ENCODE measurements at places on chromosomes 11 and 22. TPM values are rescaled to one million over a fixed set of nuclear protein-coding genes. Genes with fewer than 3 reads are reported as not detected.

- peak; percentile 67 for DNase-seq
Measured at GRCh38 chr11:57482782-57483561, 22.6 kb downstream of the RTN4RL2 start.

DNA sequence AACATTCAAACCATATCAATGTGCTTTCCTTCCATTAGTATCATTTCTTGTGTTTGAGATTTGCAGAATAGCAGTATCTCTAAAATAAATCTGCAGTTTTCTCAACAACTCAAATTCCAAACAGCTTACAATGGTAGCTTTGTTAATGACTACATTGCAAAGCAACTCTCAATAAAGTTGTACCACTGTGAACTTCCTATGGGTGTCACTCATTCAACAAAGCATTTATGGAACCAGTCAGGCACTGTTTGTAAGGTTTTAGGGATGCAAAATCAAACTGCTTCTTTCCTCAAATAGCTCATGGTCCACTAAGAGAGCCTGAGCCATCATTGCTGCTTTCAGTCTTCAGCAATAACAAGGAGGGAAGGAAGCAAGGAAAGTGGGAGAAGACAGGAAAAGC lies 91.0 kb downstream of the CCDC83 start:
- DNase-seq, result no peak

DNA sequence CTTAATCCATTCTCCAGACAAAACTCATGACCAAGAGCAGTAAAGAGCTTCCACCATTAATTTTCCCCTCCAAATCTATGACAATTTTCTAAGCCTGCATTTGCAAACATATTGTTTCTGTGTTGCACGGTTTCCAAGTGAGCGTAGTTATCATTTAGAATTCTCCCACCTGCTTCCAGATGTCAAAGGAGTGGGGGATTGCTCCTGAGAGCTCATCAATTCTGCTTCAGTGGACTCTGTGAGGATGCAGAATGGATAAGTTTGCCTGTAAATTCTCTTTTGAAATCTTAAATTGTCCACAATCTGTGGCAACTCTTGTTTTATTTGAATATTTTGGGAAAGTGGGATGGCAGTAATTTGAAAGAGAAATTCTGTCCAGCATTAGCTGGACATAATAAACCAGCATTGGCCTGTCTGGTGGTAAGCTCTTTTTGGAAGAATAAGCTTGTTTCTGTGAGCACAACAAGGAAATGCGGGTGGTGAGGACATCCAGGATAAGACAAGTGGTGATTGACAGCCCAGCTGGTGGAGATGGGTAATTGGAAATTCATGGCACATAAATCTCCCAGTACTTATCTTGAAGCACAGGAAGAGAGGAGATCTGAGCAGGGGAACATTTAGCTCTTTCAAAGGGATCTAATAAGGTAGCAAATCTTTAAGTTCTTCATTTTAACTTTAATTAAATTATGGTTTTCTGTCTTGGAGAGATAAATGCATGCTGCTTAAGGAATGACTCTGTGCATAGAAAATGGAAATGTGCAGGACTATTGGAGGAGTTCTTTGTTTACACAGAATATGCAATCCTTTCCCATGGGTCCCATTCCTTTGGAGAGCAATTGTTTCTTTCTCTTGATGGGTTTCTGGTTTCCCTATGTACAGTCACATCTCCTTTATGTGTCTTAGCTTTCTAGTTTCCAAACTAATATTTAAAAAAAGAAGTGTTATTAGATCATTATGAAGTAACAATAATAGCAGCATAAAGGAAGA lies 73.2 kb downstream of the FAT3 start:
- no peak for DNase-seq

- DNase-seq, result no peak
Measured at GRCh38 chr11:2210366-2211112, 38.9 kb upstream of the TH start.

DNA sequence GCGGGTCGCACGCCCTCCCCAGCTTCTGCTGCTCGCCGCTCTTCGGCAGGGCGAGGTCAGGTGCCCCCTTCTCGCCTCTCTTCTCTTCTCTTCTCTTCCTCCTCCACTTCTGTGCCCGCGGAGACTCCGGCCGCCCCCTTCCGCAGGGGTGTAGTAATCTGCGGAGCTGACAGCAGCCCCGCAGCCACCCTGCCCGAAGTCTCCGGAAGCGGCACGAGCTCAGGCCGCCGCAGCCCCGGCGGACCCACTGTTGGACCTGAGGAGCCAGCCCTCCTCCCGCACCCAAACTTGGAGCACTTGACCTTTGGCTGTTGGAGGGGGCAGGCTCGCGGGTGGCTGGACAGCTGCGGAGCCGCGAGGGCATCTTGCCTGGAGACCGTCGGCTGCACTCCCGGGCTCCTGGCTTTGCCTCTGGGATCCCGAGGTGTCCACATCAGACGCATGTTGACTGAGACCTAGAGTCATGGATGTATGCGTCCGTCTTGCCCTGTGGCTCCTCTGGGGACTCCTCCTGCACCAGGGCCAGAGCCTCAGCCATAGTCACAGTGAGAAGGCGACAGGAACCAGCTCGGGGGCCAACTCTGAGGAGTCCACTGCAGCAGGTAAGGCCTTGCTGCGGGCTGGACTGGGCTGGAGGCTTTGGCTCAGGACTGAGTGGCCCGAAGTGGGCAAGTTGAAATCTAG lies 486 bp downstream of the STIM1 start:
- DNase-seq, result peak; percentile 62

DNA sequence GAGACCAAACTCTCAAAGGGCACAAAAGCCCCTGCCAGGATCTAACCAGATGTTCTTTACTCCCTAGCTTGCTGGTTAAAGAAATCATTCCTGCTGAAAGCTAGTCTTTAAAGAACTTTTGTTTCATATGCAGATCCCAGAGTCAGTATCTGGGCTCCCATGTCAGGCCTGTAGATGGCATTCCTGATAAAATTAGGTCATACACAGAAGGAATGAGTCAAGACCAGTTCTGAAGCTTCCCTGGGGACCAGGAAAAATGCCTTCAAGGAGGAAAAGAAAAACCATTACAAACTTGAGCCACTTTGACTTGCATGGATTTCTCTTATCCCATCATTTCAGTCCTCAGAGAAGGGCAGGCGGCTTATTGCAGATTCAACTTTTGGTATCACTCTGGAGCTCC lies 5.9 kb downstream of the DBX1 start:
- DNase-seq, result no peak

DNA sequence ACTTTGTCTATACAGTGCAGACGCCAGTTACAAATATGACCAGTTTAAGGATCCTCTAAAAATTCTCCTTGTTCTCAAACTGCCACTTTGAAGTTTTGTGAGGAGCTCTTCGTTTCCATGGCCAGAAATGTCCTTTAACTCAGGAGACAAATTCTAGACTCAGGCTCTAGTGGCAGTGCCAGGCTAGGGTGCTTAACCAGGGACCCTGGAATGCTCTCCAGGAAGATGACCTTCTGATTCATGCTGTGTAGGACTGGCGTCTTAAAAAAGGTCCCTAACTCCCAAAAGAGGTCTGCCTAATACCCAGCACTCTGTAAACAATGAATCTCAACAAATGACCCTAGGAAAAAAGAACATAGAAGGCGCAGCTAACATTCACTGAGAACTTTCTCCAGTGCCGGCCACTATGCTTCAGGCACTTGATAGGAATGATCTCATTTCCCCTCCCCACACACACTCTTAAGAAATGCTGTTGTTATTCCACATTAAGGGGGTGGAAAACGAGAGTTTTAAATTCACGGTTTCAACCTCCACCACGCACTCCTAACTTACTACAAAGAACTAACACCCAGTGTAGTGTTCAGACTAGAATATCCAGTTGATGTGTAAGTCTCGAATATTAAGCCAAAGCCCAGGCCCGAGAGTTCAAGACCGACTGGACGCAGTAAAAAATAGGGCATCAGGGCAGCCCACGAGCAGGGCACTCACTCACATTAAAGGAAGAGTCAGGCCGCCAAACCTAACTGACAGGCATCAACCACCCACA lies 747 bp downstream of the NXF1 start:
- no peak for DNase-seq

Gene PRG3
- not detected for total RNA-seq
